Right ventricle myocardium superior (tissue), 1 donor: ENCODE measurements at places on chromosomes 3 and 15.

- no peak for DNase-seq
Measured at GRCh38 chr3:32337505-32337904, 54.1 kb upstream of the CMTM7 start.

DNA sequence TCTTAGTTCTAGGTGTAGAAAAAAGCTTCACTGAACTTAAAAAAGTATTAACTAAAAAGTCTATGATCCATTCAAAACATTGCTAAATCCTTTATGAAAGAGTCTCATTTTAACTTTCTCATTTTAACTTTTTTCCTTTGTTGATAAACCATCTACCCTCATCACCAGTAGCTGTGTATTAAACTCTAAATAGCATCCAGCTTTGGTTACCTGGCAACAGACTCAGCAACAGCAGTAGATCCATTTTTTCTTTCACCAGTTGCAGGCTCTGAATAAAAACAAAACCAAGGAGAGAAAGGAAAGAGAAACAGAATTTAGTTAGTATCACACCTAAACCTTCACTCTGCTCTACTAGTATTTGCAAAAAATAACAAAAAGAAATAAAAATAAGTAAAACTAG, 51.6 kb downstream of the TP53BP1 start:
- DNase-seq, result no peak

DNA sequence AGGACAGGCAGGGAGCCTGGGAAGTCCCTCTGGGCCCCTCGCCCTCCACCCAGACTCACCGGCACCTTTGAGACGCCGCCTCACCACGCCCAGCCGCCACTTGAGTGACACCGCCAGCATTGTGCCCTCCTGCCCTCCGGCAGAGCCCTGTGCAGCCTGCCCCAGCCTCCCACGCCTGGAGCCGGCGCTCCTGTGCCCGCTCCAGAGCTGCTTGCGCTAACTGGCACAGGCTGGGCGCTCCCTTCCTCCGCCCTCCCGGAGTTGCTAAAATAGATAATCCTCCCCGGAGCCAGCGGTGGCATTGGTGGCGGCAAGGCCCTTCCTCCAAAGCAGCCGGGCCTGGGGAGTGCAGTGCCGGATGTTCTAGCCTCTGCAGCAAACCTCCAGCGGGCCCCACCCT, 15.7 kb upstream of the GRIP2 start:
- DNase-seq, result peak; percentile 59

- DNase-seq, result peak; percentile 63
Measured at GRCh38 chr3:136194409-136195257, 1.5 kb downstream of the MSL2 start.

- no peak for DNase-seq
Measured at GRCh38 chr3:133824961-133825485, 19.4 kb downstream of the SRPRB start.

GRCh38 chr15:61410662-61411061, 181.6 kb upstream of the RORA start:
- no peak for DNase-seq

DNA sequence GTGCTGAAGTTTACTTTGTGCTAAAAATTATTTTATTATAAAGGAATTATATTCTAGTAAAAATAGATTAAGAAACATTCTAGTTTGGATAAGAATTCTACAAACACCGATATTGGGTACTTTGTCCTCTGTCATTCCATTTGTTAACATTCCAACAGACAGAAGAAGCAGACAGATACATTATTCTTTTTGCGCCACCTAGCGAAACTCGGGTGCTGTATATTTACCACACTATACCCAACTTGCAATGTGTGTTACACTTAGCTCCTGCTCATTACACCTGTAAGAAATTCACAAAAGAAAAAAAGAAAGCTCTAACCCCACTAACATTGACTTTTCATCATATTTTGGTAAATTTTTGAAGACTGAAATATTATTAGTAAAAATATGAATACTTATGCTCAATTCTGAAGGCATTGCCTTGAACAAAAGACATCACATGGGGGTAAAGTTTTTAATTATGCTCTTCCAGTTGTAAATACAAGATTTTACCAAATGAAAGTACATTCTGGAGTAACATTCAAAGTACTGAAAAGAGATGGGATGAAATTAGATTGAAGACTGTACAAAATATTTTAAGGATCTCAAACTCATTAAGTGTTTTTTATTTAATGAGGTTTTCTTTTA, 136.5 kb upstream of the MLF1 start:
- peak; percentile 41 for DNase-seq

GRCh38 chr3:45258317-45258716, 32.2 kb upstream of the TMEM158 start:
- DNase-seq, result no peak

- DNase-seq, result no peak
Measured at GRCh38 chr15:23472678-23473077, 25.6 kb upstream of the GOLGA6L2 start.

- DNase-seq, result peak; percentile 97
Measured at GRCh38 chr3:4978204-4978965, 852 bp upstream of the BHLHE40 start.

DNA sequence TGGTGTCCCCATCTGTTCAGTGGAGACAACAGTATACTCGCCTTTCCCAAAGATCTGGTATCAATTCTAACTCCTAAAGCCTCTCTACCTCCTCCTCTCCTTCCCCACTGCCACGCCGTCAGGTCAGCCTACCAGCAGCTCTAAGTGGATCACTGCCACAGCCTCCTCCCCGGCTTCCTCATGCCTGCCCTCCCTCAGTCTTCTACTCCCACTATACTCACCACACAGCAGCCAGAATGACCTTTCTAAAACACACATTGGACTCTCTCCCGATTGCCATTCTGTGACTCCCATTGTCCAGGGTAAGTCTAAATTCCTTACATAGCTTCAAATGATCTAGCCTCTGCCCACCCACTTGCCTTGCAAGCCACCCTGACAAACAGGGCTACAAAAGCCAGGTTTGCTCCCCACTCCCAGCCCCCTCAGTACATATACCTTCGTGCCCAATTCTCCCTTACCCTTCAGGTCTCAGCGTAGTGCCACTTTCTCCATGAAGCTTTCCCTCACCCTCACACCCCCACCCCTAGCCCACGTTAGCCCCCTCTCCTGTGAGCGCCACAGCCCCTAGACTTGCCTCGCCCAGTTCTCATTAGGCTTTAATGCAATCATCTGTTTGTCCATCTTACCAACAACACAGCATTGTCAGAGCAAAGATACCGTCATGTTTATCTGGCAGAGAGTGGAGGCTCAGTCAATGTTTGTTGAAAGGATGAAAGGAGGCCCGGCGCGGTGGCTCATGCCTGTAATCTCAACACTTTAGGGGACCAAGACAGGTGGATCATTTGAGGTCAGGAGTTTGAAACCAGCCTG, 9.5 kb upstream of the SEMA7A start:
- no peak for DNase-seq

- no peak for DNase-seq
Measured at GRCh38 chr3:194876403-194877095, 190.9 kb downstream of the FAM43A start.

DNA sequence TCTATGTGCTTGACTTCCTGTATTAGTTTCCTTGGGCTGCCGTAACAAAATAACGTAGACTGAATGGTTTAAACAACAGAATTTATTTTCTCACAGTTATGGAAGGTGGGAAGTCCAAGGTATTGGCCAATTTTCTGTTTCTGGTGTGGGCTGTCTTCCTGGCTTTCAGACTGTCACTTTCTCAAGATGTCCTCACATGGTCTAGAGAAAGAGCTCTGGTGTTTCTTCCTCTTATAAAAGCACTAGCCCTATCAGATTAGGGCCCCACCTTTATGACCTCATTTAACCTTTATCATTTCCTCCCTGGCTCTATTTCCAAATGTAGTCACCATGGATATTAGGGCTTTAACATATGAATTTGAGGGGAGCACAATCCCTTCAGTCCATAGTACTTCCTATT, 54.6 kb downstream of the SPRED1 start:
- no peak for DNase-seq

DNA sequence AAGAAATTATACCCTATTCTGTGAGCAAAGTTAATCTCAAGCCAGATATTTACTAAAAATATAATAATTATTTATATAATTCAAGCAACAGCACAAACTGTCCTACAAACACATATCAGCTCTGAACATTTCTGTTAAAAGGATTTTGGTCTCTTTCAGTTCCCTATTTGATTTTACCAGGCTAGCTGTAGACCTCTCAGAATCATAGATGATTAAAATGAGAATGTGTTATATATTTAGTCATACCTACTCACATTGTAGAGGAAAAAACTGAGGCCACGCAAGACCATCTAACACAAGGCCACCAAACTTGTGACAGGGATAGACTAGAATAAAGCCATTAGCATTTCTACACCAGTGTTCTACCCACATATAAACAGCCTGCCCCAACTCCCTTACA, 28.5 kb downstream of the ACKR4 start:
- no peak for DNase-seq

DNA sequence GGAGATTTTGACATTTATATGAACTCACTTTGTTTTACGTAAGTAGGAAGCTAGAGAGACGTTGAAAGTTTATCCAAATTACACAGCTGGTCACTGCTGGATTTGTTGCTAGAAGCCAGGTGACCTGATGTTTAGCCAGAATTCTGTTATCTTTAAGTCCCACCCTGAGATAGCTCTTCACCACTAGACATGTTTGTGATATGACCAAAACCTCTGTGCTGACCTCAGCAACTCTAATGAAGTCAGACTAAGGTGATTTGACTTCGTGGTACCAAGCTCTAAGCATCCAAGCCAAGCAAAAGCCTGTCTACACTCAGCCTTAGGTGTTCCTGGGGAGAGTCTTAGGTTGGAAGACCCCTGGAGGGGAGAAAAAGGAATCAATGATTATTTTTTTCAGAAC, 102.4 kb downstream of the ARRDC4 start:
- no peak for DNase-seq

DNA sequence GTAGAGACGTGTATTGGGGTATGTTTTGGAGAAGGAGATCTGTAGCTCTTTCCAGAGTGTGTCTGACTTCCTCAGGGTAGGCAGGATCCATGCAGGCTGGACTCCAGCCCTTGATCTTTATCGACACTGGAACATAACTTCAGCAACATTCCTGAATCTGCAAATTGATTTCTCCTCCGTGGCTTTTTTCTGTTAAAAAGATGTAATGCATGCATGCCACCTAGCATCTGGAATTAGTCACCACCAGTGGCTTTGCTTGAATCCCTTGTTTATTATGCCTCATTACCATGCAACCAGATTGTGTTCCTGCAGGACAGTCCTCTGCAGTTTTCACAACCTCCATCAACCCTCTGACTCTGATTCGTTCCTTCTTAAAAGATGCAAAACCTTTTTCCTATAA, 86.1 kb downstream of the CCNL1 start:
- no peak for DNase-seq

GRCh38 chr3:4986175-4986781, 7.0 kb downstream of the BHLHE40 start:
- no peak for DNase-seq

GRCh38 chr3:61719278-61719977, 158.1 kb downstream of the PTPRG start:
- no peak for DNase-seq

- DNase-seq, result no peak
Measured at GRCh38 chr3:48656841-48657281, 5.8 kb downstream of the CELSR3 start.

GRCh38 chr3:129001101-129001805, at the start of gene EFCC1:
Gene EFCC1 (plus strand): TSS chr3:129001304. CDS start chr3:129001629, 325 bp downstream.
- peak; percentile 90 for DNase-seq

DNA sequence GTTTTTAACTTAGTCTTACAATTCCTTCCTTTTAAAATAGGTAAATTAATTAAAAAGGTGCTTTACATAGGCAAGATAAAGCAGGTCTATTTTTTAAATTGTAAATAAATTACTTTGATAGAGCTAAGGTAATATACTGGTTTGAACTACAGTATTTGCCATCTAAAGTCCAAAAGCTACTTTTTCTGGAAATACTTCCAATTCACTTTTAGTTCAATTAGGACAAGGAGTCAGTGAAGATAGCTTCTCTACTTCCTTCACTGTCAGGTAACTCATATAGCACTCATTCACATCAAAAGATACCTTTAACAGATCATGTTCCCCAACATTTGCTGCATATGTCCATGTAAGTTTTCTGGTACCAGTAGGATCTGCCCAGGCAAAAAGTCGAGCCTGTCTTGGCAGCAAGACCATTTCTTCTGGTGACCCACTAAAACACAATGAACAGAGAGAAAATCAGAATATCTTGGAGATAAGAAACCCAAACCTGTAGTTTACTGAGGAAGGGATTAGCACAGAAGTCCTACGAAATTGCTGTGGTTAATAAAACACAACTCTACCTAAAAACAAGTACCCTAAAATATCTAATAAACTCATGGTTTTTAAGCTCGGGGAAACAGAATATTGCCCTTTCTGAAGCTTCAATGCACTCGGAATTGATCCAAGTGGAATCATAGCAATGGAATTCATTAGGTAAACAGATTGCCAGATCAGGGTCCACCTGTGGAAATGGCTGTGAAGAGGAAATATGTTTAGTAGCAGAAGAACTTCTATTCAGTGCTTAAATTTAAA, 153.1 kb downstream of the VPS13C start:
- DNase-seq, result no peak

- DNase-seq, result no peak
Measured at GRCh38 chr3:123092243-123092642, 25.4 kb downstream of the PDIA5 start.

DNA sequence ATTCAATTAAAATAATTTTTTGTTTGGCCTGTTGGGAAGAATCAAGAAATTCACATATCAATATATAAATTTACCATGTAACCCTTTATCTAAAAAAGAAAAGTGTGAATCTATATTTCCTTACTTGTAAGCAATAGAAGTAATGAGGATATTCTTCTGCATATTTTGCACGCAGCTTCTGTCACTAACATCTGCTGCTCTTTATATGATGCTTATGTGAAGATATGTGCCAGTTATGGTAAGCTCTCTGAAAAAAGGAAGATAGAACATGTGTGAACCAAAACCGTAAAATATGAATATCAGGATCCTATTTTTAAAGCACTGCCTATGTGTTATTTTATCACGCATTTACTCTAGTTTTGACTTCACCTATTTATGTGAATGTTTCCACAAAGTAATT, 96.4 kb upstream of the ATP11B start:
- no peak for DNase-seq

GRCh38 chr3:64289622-64290021, 64.4 kb upstream of the PRICKLE2 start:
- DNase-seq, result no peak

DNA sequence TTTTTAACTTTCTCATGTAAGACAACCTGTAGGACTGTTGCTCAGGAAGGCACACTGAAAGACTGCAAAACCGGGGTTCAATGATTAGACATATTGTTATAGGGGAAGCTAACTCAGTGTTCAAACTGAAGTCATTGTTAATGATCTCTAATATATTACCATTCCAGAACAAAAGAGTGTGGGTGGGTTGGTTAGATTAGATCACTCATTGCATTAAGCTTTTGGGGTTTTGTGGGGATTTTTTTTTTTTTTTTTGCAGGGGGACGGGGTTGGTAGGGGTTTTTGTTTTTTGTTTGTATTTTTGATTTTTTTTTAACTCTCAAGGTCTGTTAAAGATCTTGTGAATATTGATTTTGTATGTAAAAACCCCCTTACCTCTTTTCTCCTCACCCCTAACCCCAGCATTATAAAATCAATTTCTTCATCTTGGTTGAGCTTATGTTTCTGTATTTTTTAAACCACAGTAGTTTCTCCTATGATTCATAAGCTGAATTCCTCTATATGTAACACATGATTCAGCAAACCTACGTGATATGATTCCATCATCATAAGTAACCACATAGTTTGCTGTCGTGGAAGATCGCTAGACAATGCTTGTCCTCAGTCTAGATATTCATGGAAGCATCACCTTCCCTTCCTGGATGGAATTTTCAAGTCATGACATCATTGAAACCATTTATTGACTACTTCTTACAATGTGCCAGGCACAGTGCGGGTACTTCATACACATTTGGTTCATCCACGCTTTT, 544.1 kb upstream of the MDFIC2 start:
- DNase-seq, result no peak

GRCh38 chr3:63937661-63938651, 25.8 kb upstream of the SCAANT1 start:
- no peak for DNase-seq
